ENCODE measurements at places on chromosomes 11 and 22.
A peak's percentile ranks its signal among the peaks of the same experiment; 100 is the strongest.

- no peak for DNase-seq
Observed at GRCh38 chr11:72396041-72396440, 38.3 kb downstream of the CLPB start.

DNA sequence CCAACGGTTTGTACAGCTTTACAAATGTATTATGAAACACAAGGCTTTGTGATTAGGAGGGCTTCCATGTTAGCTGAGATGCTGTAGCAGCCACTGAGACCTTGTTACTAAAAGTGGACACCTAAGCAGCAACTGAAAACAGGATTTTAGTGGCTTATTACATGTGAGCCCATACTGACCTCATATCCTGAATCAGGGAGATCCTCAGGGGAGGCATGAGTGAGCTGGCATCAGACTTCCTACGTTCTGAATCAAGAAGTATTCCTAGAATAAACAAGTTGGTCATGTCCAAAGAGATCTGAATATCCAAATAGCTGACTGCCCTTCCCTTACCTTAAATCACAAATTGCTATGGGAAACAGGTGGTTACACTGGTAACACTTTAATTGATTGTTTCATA lies 59.1 kb upstream of the SCUBE2 start:
- DNase-seq = peak; percentile 81

DNA sequence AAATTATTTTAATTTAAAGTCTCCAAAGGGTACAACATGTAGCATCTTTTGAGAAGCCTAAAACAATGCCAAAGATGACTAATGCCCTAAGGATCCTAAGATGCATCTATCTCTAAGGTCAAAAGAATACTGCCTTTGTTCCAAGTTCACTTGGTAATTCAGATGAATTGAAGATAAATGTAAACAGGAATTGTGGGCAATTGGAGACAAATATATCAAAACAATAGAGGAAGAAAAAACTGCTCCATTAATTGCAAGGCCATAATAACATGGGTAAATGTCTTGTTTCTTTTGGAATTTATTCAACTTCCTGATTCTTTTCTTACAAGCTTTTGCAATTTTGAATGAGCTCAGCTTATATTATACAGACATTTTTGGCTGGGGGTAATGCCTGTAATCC lies 338.6 kb downstream of the TTC28 start:
- peak; percentile 40 for DNase-seq

DNA sequence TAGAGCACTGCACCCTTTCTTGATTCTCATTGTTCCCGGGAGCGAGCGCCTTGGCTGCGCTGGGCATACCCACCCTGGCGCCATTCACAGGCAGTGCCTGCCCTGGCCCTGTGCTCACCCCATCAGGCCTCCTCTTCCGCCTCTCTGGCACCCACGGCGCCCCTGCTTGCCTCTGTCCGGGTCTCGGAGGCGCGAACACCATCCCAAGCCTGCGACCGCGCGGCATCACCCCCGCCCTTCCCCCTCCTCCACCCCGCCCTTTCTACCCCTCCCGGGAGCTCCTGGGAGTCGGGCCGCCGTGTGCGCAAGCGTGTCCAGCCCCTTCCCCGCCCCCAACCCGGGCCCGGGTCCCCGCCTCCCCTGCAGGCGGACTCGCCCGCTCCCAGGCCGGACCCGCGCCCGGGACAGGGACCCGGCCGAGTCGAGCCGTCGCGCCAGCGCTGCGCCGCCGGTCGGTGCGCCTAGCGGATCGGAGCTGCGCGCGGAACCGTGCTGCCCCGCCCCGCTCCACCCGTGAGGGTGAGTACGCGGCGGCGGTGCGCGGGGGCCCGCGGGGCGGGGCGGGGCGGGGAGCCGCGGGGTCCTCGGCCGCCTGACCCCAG lies at the start of gene ST3GAL4:
ST3GAL4 (plus strand) TSS at position 363 of the 602 bp plus-strand sequence. CDS start 50,470 bp downstream, outside the sequence.
- DNase-seq = peak; percentile 79

- peak; percentile 53 for DNase-seq
Observed at GRCh38 chr11:6705905-6706535, 22.9 kb upstream of the MRPL17 start.

- no peak for DNase-seq
Observed at GRCh38 chr22:47133061-47133969, 370.9 kb downstream of the TBC1D22A start.

DNA sequence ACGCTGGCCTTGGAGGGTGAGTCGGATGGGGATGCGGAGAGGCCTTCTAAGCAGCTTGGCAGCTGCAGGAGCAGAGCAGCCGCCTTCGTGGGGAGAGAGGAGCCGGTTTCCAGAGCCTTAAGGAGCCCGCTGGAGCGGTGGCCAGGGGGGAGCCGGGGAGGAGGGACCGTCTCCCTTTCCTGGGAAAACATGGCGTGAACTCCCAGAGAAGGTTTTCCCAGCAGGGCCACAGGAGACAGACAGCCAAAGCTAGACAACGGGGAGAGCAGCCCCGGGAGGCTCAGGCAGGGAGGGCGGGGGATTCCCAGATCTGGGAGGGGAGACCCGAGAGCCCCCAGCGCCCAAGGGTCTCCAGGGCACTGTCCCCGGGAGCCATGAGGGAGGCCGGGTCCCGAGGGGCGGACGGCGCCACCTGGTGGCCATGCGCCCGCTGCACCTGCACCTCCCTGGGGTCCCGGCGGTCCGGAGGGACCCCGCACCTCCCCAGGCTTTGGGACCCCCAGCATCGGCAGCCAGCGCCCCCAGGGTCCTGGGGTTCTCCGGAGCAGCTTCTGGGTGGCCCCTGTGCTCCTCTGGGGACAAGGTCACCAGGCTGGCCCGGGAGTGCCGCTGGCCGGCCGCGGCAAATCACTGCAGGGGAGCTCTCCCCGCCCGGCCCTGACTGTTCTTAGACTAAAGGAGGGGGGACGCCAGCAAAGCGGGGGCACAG lies 2.4 kb upstream of the SYT8 start:
- DNase-seq = peak; percentile 19

DNA sequence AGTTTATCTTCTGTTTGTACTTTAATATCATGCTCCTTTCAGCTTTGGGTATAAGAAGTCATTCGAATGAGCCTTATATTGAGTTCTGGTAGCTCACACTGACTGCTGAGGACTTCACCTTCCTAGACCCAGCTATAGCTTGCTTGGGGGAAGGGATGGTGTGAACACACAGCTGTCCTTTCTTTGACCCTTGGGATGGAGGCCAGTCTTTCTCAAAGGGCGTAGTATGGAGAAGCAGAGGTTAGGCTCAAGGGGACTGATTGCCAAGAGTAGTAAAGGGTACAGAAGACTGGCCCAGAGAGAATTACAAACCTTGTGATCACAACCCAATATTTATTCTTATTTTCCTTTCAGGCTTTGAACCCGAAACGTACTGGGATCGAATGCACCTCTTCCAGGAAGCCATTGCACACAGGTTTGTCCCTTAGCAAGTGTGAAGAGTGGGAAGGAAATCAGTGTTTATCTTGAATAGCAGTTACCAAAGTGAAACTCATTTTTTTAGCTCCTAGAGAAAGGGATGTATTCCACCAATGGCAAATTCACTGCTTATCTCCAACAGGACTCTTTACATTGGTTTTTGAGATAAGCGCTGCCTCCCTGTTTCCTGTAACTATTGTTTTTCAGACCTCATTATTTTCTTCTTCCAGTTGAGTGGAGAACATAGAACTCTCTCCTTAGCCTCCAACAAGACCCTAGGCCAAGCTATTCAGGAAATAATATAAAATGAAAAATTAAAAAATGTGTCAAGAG lies 42.8 kb upstream of the YWHAH start:
- DNase-seq = no peak

DNA sequence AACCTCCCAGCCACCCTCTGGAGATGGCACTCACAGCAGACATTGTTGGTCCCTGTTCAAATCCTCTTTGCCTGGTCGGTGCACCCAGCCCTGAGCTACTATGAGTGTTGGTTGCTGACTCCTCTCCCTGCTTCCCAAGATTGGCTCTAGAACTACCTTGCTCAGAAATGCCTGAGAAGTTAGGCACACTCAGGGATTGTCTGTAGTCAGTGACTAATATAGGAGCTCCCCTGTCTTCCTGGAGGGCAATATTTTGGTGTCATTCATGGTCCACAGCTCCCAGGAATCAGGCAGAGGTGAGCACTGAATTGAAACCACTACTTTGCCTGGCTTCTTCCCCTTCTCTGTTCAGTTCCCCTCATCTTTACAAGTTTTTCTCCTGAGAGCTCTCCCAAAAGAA lies 325.9 kb downstream of the MIAT start:
- DNase-seq = no peak

DNA sequence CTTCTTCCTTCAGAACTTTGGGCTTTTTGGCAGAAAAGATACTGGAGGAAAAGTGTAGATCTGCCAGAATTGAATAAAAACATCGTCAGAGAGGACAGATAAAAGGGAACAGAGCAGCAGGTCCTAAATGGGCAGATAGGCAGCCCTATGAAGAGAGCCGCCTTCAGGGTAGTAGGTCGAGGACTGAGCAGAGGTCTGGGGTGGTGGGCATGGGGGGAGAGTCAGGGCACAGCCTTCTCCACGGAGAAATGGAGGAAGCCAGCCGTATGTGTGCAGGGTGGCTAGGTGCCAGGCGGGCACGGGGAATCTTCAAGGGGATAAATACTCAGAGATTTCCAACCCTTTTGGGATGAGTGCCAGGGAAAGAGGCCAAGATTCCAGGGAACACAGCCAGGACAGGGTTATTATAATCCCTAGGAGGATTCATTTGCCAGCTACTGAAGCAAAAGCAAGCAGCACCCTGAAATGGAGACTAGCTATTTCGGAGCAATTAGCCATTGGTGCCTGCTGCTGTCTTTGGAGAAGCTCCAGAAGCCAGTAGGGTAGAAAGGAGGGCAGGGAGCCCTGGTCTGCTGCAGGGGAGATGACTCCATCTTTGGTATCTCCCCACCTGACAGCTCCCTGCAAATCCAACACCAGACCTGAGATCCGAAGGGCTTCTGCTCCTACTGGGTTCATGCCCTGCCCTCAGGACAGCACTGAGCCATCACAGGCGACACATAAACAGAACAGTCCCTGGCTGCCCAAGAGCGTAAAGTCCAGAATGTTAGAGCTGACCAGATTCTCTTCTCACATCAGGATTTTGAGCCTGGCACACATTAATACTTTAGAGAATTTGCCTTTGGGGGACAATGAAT lies 174.5 kb upstream of the NTM start:
- DNase-seq = peak; percentile 43

DNA sequence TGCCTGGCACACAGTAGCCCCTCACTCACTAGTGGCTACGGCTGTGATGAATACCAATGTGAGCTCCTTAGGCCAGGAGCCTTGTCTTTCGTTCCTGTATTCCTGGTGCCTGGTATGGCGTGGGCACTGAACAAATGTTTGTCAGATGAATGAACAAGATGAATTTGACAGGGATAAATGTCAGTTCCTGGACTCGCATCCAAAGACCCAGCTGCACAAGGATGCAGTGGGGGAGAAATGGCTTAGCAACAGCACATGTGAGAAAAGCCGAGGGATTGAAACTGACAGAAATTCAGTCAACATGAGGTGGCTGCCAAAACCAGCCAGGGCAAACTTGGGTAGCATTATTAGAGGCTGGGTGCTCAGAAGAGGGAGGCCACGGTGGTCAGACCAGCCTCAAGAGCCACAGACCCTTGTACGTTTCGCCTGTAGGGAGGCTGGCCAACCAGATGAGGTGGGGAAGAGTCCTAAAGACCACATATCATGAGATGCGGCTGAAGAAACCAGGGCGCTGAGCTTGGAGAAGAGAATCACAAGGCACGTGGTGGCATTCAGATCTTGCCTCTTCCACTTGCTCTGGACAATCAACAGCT lies 7.7 kb upstream of the SLC22A8 start:
- no peak for DNase-seq

GRCh38 chr11:115420505-115420904 lies 83.7 kb downstream of the CADM1 start:
- DNase-seq = no peak

DNA sequence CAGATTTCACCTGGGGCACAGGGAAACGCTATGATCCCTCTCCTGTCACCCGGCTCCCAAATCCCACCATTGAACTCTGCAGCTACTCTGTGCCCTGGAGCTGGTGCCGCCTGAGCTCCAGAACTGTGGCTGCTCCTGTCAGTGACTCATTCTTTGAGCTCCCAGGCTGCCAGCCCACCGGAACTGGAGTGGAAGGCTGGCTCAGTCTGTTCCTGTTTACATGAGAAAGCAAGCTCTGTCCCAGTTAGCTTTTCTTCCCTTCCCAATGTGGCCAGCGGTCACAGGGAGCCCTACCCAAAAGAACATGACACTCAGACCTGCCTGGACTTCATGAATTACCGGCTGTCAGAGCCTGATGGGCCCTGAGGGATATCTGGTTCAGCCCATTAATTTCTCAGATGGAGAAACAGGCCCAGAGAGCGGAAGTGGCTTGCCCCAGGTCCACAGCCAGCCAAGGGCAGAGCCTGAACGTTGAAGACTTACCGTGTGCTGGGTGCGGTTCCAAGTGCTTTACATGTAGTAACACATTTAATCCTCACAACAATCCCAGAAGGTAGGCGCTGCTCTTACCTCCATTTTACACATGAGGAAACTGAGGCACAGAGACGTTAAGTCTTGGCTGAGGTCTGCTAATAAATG lies 23.8 kb upstream of the IGSF22 start:
- DNase-seq = peak; percentile 82

- no peak for DNase-seq
Observed at GRCh38 chr11:3816673-3817072, 8.3 kb downstream of the PGAP2 start.

DNA sequence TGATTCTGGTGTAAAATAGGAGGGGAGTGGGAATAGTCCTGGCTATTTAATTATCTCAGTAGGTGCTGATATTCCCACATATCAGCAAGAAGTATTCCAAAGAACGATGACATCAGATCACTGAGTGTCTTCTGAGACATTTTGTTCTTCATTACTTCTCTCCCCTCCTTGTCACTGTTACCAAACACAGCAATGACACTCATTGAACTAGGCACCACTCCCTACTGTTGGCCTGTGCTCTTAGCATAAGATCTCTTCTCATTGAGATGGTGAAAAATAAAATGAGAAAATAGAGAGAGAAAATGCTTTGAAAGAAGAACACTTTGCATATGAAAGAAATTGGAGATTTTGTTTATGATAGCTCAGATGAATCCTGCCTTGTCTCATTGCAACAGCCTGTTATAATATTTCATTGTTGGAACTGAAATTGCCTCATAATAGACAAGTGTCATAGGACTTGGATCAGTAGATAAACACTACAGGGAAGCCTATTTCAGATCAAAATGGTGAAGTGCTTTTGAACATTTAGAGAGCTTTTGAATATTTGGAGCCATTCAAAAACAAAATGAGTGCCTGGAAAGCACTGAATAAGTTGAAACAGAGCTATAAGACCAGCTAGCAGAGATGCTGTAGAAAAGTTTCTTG lies 11.3 kb upstream of the ETS1 start:
- no peak for DNase-seq

All from EL (cell line).